ENCODE measurements at places on chromosomes 5 and 9.
A peak's percentile ranks its signal among the peaks of the same experiment; 100 is the strongest.

- no peak for DNase-seq
These were observed 232.5 kb downstream of the PARP8 start for GRCh38 chr5:50898966-50899365.

- no peak for DNase-seq
These were observed 221.6 kb downstream of the ACTL7B start for GRCh38 chr9:108634204-108634603.

DNA sequence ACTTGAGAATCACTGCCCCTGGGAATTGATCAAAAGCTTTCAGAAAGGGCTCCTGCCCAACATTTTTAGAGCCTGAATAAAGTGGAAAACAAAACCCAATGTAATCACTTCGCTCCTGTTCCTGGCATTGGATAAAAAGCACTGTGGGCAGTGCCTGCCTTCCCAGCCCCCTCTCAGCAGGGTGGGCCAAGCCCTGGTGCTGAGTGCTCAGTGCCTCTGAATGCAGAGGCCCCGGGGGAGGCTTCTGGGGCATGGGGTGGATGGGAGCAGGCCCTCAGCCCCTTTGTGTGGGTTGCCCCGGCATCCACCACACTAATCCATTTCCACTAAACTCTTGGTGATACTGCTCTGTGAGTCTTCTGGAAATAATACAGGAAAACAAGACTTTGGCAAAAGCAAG, 55.6 kb downstream of the CFAP90 start:
- no peak for DNase-seq

DNA sequence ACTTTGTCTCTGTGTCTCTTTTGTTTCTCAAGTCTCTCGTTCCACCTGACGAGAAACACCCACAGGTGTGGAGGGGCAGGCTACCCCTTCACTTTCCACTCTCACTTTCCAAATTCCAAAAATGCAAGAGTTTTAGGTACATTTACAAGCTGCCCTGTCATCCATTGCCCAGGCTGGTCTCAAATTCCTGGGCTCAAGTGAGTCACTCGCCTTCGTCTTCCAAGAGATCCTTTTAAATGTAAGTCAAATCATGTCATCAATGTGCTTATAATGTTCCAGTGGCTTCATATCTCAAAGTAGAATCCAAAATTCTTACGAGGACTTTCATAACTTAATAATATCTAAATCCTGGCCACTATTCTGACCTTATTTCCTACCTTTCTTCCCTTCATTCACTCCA, 20.4 kb upstream of the UGCG start:
- no peak for DNase-seq

DNA sequence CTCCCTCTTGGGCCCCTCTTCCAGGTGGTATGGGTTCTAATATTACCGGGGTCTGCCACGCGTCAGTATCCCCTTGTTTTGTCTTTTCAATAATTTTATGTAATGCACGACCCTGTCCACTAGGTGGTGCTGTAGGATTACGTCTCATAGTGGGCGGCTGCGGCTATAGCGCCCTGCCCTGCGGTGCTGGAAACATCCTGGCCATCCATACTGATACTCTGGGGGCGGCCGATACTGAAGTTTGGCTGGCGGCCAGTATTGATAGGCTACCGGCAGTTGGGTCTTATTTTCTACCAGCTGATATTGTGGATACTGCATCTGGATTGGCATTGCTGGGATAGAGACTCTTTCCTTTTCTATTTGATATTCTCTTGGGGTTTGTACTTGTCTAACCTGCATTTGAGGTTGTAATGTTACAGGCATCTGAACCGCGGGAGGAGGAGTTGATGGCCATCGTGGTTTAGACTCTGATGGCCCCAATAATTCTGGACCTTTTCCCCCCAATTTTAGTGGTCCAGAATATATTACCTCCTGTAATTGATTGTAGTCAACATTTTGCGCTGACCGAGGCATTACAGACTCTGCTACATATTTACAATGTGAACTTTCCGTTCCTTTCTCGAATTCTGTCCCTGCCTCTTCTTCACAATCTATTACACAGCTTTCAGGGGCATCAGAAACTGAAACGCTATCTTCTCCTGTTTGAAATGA, 3.3 kb upstream of the TMEM141 start:
- peak; percentile 65 for DNase-seq

GRCh38 chr9:112629671-112630485, 88.0 kb downstream of the INIP start:
- DNase-seq = no peak

- DNase-seq = no peak
These were observed 1.9 kb downstream of the SPARC start for GRCh38 chr5:151684690-151685361.

DNA sequence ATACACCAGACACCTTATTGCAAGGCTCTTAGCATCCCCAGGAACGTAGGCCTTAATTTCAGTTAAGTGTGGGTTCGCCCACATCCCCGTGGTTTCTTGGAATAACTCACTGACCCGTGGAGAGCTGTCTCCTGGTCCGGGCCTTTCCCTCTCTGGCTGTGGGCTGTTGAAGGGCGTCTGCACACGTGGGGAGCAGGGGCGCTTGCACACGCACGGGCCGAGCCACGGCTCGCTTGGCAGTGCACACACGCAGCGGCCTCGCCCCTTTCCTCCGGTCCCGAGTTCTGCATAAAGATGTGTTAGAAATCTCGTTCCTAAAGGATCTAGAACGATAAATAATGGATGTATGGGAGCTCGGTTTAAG, 141.9 kb downstream of the PBX3 start:
- no peak for DNase-seq

- DNase-seq = no peak
These were observed 9.8 kb downstream of the COL23A1 start for GRCh38 chr5:178580271-178580955.

DNA sequence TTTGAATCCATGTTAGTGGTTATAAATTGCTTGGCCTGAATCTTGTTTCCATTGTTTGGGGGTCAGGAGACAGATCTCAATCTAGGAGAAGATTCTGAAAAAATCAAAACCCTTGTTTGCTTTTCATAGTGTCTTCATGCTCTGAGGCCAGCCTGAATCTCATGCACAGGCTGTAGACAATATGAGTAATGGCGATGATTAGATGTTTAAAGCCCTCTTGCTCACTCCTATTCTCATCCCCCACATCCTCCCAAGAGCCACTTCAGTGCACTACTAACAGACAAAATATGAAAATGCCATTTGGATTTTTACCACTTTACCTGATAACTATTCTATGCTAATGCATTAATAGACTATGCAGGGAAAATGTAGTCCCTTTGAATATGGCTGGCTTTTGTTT, 129.4 kb downstream of the NUDT12 start:
- no peak for DNase-seq

DNA sequence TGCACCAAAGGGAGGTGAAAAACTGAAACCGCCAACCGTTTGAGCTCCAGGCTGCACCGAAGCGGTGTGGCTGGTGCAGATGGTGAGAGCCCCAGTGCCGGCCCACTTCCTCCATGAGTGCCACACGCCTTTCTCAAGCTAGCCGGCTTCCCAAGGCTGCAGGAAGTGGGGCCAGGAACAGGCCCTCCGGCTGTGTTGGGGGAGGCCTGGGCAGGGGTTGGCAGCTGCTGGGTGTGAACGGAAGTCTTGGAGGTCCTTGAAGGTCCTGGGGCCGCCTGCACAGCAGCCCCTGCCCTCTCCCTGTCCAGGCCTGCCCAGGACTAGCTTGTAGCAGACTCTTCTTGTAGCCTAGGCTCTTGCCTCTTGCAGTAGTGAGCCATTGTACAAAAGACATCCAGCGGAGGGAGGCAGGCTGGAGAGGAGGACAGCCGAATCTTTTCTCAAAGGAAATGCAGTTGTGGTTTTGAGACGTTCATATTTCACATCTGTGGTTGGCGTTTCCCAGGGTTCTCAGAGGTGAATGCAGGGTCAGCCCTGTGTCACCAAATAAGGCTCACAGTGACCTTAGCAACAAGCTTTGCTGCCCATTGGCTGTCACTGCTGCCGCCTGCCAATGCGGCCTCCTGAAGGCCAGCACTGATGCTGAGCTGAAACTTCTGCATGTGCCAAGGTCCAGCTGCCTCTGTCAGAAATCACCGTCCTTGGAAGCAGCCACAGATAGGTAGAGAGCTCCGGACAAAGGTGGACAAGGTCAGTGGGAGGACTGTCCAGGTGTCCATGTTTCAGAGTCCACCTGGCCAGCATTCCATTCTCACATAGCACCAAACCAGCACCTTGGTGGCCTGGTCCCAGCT, 23.9 kb downstream of the IRF1 start:
- DNase-seq = peak; percentile 58

DNA sequence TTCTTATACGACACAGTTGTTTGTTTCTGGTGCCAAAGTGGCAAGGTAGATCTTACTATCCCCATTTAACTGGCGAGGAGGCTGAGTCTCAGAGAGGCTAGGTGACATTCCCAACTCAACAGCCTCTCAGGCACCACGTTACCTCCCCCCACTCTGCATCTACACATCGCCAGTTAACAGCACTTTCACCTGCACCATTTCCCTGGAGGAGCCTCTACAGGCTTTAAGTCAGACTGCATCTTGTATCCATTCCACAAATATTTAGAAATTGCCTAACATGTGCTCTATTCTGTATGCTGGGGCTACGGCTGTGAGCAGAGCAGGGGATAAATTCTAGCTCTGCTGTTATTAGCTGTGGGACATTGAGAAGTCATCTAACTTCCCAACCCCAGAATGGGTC, 168.6 kb downstream of the INSYN2B start:
- no peak for DNase-seq

- no peak for DNase-seq
These were observed 252.6 kb downstream of the ACTL7B start for GRCh38 chr9:108603141-108603540.

- no peak for DNase-seq
These were observed 23.9 kb downstream of the SLC35A4 start for GRCh38 chr5:140588311-140589070.

GRCh38 chr9:20831028-20831427, 147.0 kb downstream of the FOCAD start:
- no peak for DNase-seq

- no peak for DNase-seq
These were observed 121.6 kb upstream of the ERCC6L2 start for GRCh38 chr9:95753762-95754465.

DNA sequence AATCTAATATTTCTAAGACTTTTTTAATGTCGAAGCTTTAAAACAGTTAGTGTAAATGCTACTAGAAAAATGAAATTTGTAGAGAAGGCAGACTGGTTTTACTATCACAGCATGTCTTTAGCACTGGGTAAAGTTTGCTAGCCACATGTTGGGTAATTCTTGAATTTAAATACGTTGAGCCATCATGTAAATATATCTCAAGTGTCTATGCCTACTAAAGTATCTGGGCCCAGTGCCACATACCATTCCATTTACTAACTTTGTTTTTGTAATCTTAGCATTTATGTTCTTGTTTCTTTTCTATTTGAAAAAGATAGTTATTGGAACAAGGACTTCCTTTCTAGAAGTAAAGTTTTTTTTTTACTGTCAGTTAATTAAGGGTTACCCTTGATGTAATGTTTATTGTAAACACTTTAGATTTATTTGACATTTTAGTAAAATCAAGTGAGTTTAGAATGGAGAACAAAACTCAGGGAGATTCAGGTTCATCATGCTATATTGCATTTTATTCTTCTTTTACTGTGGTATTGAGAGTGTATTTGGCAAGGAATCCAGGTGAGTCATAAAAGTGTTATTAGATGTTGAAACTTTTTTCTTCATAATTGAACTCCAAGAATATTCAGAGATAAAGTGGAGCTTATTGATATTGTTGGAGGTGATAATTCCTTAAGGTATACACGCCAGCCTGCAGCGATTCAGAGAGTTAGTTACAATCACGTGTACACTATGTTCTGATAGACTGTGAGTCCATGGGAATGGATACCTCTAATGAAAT, 182.4 kb downstream of the CCDC171 start:
- DNase-seq = no peak

DNA sequence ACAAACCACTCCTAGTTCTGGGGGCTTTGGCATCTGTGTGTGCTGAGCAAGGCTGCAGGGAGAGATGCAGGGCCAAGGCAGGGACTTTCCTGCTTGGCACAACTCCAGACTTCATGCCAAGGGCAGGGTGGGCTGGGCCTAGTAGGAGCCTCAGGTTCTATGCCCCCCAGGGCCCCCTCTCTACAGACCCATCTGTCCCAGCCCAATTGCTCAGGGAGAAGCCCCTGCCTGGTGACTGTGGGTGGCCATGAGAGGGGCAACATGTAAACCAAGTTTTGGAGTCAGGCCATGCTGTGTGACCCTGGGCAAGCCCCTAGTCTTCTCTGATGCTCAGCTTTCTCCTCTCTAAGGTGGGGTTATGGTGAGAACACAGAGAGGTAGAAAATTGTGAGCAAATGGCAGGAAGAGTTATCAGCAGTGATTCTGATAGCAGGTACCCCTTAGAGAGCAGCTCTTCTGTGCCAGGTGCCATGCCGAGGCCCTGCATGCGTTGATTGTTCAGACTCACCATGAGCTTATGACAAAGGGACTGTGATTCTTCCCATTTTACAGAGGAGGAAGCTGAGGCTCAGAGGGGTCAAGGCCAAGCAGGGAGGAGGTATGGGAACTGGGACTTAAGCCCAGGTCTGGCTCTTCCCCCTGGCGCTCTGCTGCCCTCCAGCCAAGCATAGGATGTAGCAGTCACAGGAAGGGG, 5.2 kb downstream of the OLFML2A start:
- no peak for DNase-seq

GRCh38 chr9:36488389-36488756, 84.3 kb upstream of the MELK start:
- no peak for DNase-seq

- no peak for DNase-seq
These were observed 52.8 kb downstream of the ATP10B start for GRCh38 chr5:160799184-160799583.

- peak; percentile 30 for DNase-seq
These were observed 104.6 kb upstream of the FAM174A start for GRCh38 chr5:100430268-100431195.

DNA sequence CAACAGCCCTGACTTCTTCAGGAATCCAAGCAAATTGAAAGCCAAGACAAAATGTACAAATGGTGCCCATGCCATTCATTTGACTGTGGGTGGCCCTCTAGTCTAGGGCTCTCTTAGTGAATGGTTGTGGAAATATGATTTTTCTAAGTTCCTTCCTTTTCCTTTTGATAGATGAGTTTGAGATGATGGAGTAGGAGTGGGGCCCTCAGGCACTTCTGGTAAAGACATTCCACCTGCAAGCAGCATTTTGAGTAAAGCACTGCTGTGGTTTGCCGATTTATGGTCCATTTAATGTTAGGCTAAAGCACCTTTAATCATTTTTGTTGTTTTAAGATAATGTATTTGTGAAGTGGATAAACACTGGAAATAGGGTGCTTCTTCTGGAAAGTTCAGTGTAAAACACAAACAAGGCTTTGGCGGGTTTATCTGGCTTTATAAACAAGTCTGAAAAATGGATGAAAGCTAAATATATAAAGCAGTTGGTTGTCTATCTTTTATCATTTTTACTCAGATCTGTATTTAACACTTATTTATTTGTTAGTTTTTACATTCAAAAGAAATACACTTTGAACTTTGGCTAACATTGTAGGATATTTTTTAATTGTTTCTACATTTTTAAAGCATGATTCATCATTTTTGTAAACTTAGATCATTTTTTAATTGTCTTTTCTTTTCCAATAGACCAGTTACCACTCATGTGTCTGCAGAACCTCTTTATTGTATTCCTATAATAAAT, 213.5 kb downstream of the PJA2 start:
- no peak for DNase-seq

Measured in effector CD4-positive, alpha-beta T cell (primary cell).